ENCODE measurements at places on chromosomes 7 and 10.

- no peak for DNase-seq
Measured at GRCh38 chr7:99109108-99110051, 34.5 kb downstream of the SMURF1 start.

DNA sequence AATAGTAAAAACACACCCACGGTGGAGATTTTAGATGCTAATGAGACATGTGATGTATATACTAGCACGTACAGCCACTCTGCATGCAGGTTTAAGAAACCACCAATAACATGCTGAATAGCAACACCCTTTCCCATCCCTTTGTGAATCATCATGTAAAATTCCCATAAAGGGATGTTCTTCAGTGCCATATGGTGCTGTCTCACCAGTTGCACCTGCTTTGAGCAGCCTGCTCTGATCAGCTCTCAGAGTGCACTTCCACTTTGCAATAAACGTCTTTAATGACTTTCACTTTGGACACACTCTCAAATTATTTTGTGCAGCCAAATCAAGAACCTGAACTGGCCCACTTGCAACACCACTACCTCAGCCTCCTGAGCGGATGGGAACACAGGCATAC, 615.0 kb downstream of the ANKRD7 start:
- DNase-seq: no peak

- DNase-seq: no peak
Measured at GRCh38 chr7:119514326-119514725, 758.6 kb upstream of the KCND2 start.

DNA sequence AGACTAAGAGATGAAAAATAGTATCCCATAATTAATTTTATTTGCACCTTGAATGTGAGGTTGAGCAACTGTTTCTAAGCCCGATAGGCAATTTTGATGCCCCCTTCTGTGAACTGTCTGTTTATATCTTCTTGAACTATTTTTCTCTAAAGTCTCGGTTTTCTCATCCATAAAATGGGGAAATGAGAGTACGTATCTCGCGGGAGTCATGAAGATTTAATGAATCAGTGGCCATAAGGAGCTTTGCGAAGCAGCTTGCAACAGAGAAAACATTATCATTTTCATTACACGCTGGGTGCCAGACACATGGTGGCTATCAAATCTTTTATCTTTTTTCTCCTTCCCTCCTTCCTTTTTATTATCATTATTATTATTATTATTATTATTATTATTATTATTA, 108.1 kb upstream of the CARD11 start:
- DNase-seq: no peak

Data from frontal cortex (tissue), 4 donors.